ENCODE measurements at places on chromosomes 6 and 20.

- no peak for DNase-seq
Observed at GRCh38 chr6:45721665-45722064, 294.0 kb downstream of the CLIC5 start.

DNA sequence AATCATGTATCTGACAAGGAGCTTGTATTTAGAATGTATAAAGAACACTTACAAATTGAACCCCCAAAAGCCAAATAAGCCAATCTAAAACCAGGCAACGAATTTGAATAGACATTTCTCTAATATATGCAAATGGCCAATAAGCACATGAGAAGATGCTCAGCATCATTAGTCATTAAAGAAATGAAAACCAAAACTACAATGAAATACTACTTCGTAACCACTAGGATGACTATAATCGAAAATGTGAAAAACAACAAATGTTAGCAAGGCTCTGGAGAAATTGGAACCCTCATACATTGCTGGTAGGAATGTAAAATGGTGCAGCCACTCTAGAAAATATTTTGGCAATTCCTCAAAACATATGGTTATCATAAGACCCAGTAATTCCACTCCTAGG is 105.8 kb upstream of the TOP1 start:
- no peak for DNase-seq

DNA sequence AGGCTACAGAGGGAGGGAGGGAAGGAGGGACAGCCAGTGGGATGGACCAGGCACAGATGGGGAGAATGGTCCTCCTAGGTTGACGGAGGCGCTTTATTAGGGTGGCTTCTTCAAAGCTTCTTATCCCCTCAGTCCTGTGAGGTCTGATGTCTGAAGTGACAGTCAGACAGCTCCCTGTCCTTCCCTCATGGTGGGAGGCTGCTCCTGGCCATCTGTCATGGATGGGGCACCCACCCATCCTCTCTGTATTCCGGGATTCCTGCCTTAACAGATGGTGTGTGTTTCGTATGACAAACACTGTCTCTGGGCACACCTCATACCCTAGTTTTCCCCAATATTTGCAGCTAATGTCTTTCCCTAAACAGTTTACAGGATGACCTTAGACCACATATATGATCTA is 7.9 kb downstream of the RIN2 start:
- no peak for DNase-seq

DNA sequence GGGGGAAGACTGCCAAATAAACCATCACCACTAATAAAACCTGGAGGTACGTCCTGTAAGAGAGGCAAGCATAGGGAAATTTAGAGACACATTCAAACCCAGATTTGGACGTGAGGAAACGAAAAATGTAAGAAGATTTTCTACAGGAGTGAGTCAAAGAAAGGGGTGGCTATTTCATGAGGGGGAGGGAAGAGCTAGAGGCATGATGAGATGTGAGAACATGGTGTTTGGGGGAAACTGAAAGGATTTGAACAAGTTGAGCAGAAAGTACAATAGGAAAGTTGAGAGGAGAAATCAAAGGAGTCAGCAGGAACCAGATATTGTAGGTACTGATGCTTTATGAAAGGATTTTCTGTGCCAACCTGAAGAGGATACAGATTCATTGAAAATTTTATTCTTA is 179.1 kb upstream of the HS3ST5 start:
- no peak for DNase-seq

DNA sequence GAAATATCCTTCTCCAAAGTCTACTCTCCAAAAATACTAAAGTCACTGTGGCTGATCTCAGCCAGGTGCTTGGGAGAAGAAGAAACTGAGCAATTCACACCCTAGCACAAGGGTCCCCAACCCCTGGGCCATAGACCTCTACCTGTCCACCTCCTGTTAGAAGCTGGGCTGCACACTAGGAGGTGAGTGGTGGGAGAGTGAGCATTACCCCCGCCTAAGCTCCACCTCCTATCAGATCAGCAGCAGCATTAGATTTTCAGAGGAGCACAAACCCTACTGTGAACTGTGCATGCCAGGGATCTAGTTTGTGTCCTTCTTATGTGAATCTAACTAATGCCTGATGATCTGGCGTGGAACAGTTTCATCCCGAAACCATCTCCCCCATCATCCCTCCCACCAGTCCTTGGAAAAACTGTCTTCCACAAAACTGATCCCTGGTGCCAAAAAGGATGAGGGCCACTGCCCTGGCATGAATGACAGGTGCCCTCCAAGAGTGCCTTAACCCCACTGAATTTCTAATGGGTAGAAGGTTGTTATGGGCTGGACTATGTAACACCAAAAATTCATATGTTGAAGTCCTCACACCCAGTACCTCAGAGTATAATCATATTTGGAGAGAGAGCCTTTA is 109.2 kb upstream of the CDYL start:
- DNase-seq = no peak

- DNase-seq = peak; percentile 67
Observed at GRCh38 chr6:157235600-157236039, 87.7 kb downstream of the TMEM242 start.

GRCh38 chr6:88380083-88380482 is 213.9 kb upstream of the CNR1 start:
- no peak for DNase-seq

- no peak for DNase-seq
Observed at GRCh38 chr6:41258196-41258493, 28.3 kb downstream of the TREM1 start.

- peak; percentile 52 for DNase-seq
Observed at GRCh38 chr6:56954403-56955170, at the start of gene BEND6. BEND6 (plus strand) TSS chr6:56955107; CDS start chr6:56981811, 26,704 bp downstream.

Measured in activated naive CD4-positive, alpha-beta T cell treated with anti-CD3 and anti-CD28 coated beads, Interleukin-2, amount 50 U/mL, for 16 hours (primary cell).